ENCODE measurements at places on chromosomes 4 and X. TPM values are rescaled to one million over a fixed set of nuclear protein-coding genes. Genes with fewer than 3 reads are reported as not detected.

DNA sequence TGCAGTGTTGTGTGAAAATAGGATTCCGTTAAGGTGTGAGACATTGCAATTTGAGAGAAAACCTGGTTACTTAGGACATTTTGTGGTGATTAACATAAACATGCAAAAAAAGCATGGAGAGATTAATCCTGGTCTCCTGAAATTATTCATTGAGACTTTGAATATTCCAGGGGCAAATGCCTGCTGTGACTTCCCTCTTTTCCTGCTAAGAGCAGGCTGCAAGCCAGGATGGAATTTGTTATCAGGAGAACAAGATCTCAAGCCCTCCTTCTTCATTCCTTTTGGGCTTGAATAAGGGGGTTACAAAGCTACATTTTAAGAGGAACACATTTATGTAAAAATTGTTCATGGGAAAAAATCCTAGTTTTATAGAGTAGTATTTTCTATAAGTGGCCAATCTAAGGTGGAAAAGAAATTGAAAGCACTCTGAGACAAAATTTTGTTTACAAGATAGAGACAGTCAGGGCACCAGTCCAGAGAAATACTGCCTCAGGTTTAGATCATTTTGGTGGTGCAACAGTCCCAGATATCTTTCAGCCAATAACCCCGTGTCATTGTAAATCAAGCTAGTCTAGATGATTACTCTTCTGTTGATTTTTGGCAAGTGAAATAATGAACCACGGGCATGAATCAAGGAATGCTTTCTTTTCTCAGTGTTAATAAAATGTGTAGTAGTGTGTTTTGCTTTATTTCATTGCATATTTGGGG is 1528.3 kb upstream of the AGA start:
- DNase-seq = no peak

- no peak for DNase-seq
Observed at GRCh38 chr4:114658179-114658578, 59.6 kb downstream of the UGT8 start.

- DNase-seq = no peak
Observed at GRCh38 chr4:8188085-8188484, 11.0 kb upstream of the SH3TC1 start.

GRCh38 chr4:1600811-1601532 is 83.1 kb downstream of the FAM53A start:
- DNase-seq = no peak

The GLRA3 gene
- 0.03 TPM for total RNA-seq

The KIT gene
- 38.7 TPM for total RNA-seq

- DNase-seq = no peak
Observed at GRCh38 chr4:152052451-152053057, 291.7 kb upstream of the GATB start.

DNA sequence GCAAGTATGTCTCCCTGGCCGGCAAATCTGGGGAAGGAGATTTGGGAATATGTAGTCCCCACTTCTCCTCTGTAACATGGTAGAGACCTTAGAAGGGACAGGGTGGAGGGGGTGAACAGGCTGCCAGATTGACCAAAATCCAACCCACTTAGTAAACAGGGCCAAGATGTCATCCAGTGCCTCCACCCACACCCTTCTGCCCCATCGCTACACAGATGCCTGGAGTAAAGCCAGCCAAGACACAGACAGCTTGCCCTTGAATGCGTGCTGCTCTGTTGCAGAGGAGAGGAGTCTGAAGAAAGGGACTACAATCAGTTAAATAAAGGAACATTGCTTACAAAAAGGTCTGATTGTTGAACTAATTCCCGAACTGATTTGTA is 160.1 kb upstream of the LDB2 start:
- no peak for DNase-seq

GRCh38 chr4:48602763-48603162 is 112.7 kb downstream of the ZAR1 start:
- DNase-seq = no peak

- DNase-seq = no peak
Observed at GRCh38 chr4:119302073-119302832, 19.7 kb downstream of the FABP2 start.

DNA sequence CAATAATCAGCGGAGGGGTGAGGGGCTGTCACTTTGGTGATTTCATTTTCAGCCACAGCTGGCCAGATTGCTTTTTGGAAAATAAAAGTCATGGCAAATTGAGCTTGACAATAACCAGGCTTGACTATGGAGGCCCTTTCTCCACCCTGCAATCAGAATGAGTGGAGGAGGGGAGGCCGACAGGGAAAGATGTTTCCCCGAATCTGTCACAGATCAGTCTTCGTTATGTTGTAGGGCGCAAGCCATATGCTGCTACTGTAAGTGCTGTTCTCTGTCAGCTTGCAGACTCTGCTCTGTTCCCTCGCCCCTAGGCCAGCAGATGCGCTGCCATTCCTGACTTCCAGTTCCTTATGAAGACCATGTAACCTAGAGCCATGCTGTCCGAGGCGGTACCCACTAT is 114.1 kb downstream of the MGST2 start:
- DNase-seq = no peak

- no peak for DNase-seq
Observed at GRCh38 chr4:48078862-48079655, 55.0 kb downstream of the TXK start.

GRCh38 chrX:74408304-74408703 is 13.0 kb upstream of the SLC16A2 start:
- no peak for DNase-seq

DNA sequence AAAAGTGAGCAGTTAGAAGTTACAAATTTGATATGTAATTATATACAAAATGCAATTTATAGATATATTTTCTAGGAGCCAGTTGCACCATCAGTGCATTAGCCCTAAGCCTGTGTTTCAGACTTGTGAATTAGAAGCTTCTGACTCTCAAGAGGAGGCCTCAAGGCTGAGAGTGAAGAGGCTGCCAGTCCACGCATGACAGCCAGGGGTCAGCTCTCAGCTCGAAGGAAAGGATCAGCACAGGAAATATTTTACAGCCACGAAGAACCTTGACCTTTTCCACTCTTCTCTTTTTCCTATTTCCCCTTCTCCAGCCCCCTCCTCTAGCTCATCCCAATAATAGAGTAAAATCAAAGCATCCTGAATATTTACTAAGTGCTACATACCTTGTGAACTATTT is 642.4 kb downstream of the TRIML1 start:
- DNase-seq = no peak

GRCh38 chr4:182155806-182156205 is 87.4 kb upstream of the TENM3 start:
- no peak for DNase-seq
